ENCODE measurements at places on chromosomes 1 and 21. TPM values are rescaled to one million over a fixed set of nuclear protein-coding genes. Genes with fewer than 3 reads are reported as not detected.

GRCh38 chr1:203289982-203290260 lies 15.4 kb upstream of the BTG2 start:
- DNase-seq, result no peak

Gene CCDC27
- total RNA-seq, result not detected

GRCh38 chr1:27552911-27553420 lies 51.0 kb downstream of the AHDC1 start:
- no peak for DNase-seq

Gene CLDN14
- total RNA-seq, result 0.79 TPM

Gene CGN
- total RNA-seq, result 6.0 TPM

GRCh38 chr1:39646232-39647081 lies 7.0 kb upstream of the HEYL start:
- peak; percentile 92 for DNase-seq

Gene KIF26B
- 5.8 TPM for total RNA-seq

All from skin of body (tissue), 3 donors.